ENCODE measurements at places on chromosomes 3 and 15.

GRCh38 chr3:124203292-124203691, 211.4 kb upstream of the ROPN1 start:
- no peak for DNase-seq

GRCh38 chr15:59367022-59367451, 5.6 kb downstream of the MYO1E start:
- DNase-seq = peak; percentile 49

GRCh38 chr3:193640165-193640715, 47.2 kb downstream of the OPA1 start:
- no peak for DNase-seq

GRCh38 chr15:69677403-69677802, 224.8 kb downstream of the RPLP1 start:
- DNase-seq = no peak

Measured in cardiac fibroblast (primary cell).